ENCODE measurements at places on chromosomes 4 and X.

DNA sequence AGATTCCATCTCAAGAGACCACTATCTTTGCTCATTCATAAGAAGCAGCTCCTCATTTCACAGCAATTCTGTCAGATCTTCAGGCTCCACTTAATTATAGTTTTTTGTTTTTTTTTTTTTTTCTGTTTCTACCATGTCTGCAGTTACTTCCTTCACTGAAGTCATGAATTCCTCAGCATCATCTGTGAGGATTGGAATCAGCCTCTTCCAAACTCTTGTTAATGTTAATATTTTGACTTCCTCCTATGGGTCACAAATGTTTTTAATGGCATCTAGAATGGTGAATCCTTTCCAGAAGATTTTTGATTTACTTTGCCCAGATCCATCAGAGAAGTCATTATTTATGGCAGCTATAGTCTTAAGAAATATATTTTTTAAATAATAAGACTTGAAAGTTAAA is 53.1 kb downstream of the BMP2K start:
- DNase-seq: peak; percentile 42

DNA sequence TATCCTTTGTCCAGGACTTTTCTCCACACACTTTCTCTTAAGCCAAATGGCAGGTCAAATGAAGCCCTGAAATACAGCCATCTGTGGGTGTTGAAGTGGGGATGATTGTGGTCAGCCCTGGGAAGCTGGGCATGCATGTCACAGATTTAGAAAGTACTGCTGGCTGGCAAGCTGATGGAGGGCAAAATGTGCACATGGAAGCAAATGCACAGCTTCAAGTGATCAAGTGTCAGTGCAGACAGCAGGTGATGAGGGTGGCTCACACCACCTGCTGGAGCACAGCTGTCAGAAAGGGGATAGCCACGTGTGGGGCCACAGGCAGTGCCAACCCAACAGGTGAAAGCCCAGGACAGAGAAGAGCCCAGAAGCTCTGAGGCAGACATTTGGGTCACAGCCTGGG is 40.3 kb upstream of the ATXN3L start:
- no peak for DNase-seq

- DNase-seq: no peak
These were observed 128.7 kb downstream of the CCNB3 start for GRCh38 chrX:50333308-50333707.

DNA sequence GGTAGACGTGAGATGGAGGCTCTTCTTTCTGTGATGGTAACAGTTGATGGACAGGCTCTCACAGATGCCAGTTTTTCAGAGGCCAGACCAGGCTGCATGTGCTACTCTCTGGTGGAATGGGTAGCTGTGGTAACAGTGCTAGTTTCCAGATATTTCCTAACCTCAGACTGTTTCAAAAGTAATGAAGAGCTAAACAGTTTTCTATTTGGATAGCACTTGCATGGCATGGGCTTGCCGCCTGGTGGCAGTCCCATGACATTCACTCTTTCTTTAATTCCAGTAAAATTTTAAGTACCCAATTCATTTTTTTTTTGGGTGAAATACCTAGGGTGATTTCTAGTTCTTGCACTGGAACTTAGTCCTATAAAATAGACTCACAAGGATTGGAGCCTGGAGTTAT is 220.2 kb upstream of the MAD2L1 start:
- no peak for DNase-seq

DNA sequence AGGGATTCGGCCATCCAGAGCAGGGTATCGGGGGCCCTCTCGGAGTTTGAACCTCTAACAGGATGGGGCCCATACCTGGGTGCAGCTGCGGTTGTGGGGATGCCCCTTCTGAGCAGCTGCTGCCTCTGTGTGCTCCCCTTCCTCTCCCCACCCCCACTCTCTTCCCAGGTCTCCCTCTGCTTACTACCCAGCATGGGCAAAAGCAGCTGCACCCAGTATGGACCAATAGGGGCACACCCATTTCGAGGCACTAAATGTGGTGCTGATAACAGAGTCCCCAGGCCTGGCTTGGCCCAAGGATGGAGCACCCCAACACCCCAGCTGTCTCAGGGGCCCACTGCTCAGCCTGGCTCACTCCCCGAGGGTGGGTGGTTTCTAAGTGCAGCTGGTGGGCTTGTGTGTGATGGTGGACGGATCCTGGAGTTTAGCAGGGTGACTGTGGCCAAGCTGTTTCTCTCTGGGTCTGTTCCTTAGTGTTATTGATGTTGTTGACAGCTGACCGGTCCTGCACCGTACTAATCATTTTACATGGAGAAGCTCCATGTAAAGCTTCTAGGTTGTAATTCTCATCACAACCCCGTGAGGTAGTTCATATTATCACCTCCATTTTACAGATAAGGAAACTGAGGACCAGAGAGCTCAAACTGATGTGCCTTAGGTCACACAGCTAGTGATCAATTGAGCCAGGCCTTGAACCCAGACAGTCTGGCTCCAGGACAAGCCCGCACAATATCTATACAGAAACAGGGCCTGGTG is 13.1 kb upstream of the KIAA0232 start:
- no peak for DNase-seq

All from EL (cell line).